ENCODE measurements at places on chromosomes 1 and 21. TPM values are rescaled to one million over a fixed set of nuclear protein-coding genes. Genes with fewer than 3 reads are reported as not detected.

DNA sequence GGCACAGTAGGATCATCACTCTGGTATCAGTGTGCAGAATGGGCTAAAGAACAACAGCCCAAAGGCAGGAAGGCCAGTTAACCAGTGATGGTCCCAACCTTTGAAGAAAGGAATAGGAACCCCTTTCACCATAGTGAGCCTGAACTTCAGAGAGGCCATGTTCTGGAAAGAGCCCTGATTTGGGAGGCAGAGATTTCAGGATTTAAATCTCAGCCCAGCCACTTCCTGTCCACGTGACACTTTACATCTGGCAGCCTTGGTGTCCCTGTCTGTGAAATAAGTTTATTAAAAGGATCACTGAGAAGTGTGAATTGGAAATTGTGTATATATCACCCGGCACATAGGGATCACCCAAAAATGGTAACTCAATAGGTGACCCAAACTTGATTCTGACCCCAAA, 13.0 kb downstream of the MATN1 start:
- DNase-seq = no peak

DNA sequence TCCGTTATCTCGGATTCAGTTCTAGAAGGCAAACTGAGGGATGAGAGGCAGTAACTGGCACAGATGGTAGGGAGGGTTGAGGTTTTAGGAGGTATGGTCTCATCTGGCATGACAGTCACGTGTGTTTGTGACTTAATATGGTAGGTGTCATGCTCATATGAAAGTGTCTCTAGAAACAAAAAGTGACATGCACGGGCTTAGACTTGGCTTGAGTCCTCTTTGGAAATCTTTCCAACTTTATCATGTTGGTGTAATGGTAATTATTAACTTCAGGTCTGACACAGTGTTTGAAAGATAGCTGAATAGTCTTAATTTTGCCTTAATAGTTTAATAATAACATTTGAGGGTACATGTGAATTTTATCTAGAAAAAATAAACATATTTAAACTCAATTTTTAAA, 218.1 kb downstream of the FMN2 start:
- no peak for DNase-seq

Gene SERPINC1
- total RNA-seq = not detected

Gene PYGO2
- total RNA-seq = 10.3 TPM

DNA sequence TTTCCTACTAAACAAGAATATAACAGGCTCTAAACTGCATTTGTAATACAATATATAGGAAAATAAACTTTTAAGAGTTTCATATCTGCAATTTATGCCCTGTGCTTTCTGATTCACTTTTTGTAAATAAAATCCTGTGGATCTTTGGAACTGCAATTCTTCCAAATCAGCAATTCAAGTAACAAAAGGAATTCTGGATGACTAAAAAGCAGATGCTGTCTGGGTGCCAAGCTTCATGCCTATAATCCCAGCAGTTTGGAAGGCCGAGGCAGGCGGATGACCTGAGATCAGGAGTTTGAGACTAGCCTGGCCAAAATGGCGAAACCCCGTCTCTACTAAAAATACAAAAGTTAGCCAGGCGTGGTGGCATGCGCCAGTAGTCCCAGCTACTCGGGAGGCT, 6.3 kb downstream of the NME7 start:
- peak; percentile 49 for DNase-seq

Data from MG63 (cell line).